ENCODE measurements at places on chromosomes 16 and 17.

DNA sequence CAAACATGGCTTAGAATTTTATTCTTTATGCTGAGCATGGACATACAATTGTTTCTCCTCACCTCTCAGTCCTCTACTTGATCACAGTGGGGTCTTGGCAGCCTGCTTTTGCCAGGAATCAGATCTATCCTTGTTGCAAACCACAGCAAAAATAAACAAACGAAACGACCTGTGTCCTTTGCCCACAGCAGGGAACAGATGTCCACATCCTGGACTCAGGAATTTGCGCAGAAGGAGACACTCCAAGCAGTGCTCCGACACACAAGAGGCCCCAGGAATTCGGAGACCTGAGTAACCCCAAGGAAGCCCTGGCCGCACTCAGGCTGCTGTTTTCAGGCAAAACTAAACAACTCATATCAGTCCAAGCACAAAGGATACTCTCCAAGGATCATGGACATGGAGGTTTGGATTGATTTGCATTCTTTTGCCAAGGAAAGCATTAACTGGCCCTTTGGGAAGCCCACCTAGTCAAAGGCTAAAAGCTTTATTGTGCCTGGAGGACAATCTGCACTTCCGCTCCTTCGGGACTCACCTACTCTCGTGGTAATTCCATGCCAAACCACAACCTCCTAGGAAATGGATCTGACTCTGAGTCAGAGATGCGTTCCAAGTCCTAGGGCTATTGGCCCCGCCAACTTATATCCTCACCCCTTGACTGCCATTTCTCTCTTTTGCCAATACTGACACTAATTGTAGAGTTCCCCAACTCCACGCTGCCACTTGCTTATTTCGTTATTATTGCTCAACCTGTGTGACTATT lies 271.1 kb upstream of the CDH11 start:
- DNase-seq: peak; percentile 99

DNA sequence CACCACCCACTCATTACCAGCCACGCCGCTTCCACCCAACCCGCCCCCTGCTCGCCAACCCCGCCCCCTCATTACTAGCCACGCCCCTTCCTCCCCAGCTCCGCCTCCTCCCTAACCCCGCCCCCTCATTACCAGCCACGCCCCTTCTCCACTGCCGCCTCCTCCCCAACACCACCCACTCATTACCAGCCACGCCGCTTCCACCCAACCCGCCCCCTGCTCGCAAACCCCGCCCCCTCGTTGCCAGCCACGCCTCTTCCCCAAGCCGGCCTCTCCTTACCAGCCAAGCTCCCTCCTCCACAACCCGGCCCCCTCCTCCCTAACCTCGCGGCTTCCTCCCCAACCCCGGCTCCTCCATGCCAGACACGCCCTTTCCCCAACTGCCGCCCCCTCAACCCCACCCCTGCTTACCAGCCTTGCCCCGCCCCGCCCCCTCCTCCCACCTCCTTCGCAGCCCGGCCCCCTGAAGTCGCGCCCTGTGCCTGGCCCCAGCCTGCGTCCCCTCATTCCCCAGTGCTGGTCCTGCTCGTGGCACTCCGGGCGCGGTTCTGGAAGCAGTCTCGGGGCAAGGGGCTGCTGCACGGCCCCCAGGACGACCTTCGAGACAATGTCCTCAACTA lies 7.3 kb downstream of the SLC22A31 start:
- DNase-seq: no peak

DNA sequence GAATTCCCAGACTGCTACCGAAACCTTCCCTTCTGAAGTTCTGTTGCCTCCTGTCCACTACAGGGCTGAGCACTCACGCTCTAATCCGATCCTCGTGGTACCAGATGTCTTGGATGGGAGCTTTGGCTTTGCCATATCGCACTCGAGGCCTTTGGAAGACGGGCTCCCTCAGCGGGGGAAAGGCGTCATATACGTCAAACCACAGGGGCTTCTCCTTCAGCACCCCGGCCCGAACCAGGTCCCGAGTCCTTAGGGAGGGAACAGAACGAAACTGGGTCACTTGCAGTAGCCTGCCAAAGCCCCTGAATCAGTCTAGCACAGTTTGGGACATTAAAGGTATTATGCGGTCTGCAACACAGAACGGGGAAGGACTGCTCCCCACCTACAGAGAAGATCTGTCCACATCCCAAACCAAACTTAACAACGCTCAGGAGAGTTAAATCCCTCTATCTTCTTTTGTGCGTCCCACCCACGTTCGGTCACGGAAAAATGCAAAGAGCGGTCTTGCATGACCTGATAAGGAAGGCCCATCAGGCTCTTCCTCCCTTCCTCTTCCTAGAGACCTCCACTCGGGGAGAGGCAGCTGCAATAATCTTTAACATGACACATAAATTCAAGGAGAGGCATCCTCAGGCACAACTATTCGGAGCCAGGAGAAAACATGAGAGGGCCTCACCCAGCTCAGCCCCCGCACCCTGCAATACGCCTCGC lies 526 bp downstream of the MRPS23 start:
- no peak for DNase-seq

DNA sequence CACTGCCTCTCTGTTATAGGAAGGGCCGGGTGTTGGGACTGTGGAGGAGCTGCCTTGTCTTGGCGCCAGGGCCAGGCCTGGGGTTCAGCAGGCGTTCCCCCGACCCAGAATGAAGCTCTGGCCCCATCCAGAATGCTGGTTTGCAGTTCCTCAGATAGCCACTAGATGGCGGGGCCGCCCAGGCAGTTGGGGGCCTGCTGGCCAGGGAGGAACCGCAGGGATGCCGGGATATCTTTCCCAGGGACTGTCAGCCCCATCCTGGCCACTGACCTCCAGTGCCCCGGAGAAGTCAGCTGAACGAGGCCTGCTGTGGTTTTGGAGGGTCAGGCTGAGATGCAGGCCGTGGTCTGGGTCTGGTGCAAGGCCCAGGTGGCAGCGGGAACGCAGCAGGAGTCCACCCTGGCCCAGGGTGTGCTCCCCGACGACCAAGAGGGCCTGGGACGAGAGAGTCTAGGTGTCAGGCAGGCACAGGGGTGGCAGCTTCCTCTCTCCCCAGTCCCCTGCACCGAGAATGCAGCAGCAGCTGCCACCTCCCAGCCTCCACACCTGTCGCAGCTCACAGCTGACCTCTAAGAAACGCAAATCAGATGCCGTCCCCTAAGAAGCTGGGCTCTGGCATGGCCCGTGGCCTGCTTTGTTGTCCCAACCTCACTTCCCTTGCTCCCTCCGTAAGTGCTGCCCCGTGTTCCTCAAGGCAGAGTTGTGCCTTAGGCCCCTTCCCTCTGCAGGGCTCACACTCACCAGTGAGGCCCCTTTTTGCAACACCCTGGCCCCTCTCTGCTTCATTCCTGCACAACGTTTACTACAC lies 51.2 kb downstream of the RMI2 start:
- peak; percentile 52 for DNase-seq

GRCh38 chr17:27896701-27897100 lies 3.5 kb upstream of the LYRM9 start:
- DNase-seq: no peak

DNA sequence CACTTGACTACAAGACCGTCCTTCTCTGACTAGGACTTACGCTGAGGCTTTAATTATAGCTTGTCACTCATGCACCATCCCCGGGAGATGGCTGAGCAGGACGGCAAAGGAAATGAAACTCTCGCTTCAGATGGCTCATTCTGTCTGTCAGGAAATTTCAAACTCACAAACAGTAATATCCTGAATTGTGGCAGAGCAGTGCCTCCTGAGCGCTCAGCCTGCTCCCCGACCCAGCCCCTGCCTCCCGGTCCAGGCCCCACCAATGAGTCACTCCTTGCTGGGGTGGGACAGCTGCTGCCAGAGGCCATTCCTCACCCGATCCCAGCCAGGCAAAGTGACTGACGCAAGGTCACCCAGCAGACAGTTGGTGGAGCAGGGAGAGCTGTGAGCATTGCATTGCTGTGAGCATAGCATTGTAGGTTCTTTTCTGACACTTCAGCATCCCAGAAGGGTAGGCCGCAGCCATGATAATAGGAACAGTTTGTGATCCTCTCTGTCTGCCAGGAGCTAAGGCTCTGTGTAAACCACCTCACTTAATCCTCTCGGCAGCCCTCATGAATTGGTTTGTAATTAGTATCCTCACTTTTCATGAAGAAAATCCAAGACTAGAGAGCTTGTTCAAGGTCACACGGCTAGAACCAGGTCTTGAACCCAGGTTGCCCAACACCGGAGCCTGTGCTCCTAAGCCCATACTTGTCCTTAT lies 20.9 kb downstream of the CCDC182 start:
- no peak for DNase-seq

- DNase-seq: peak; percentile 52
Measured at GRCh38 chr17:48611213-48611612, 396 bp upstream of the HOXB7 start.

DNA sequence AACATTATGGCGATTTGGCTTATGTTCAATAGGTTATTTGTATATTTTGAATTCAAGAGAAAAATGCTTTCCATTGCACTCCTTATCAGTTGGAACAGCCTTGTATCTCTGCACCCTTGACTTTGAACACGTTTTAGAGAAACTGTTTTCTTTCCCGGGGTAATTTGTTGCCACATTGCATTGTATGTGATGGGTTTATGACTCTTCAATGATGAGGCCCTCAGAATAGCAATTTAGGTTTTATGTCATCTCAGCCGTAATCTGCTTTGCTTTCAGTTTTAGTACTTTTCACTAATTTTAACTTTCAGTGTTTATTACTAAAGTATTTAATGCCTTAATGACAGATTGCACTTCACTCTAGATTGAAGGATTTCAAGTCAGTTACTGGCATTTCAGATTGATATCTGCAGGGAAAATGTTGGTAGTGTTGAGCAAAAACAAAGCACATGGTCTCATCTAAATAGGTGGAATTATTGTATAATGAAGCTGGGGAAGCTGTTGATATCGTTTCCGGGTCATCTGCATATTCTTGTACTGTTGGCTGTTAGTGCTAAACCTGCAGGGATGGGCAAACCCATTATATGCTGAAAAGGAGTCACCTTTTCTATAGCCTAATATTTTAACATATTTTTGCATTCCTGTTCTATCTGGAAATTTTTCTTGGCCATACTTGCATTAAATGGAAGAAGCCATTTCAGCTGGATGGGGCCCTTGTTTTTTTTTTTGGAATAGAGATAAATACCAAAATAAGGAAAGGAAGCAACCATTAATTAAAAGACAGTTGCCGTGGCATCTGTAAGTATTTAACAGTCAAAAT lies 2.0 kb downstream of the LUC7L3 start:
- DNase-seq: no peak

- DNase-seq: no peak
Measured at GRCh38 chr17:17892009-17892408, 55.2 kb upstream of the SREBF1 start.

DNA sequence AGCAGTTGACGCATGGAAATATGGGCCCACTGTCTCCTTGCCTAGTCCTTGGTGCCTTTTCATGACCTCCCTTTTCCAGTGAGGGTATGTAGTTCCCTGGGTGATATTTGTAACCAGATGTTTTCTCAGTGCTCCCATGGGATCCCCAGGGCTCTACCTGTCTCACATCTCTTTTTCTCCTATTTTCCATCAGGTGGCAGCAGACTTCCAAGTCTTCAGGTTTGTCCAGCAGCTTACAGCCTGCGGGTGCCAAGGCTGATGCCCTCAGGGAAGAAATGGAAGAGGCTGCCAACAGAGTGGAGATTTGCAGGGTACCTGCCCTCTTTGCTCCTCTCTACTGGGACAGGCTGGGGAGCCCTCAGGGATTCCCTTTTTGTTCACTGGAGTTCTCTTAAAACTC lies 89.1 kb downstream of the ELAC2 start:
- no peak for DNase-seq

- DNase-seq: no peak
Measured at GRCh38 chr17:55269894-55270293, 5.1 kb downstream of the HLF start.

GRCh38 chr17:45130681-45131615 lies 1.4 kb downstream of the PLCD3 start:
- no peak for DNase-seq

- no peak for DNase-seq
Measured at GRCh38 chr16:23837553-23838308, 1.9 kb downstream of the PRKCB start.

All from RPMI7951 (cell line).